Activated CD4-positive, CD25-positive, alpha-beta regulatory T cell (primary cell): ENCODE measurements at places on chromosomes 13 and 19.

GRCh38 chr19:17347877-17348276, 10.5 kb downstream of the GTPBP3 start:
- no peak for DNase-seq

GRCh38 chr13:52130641-52131040, 1.8 kb upstream of the NEK5 start:
- DNase-seq, result no peak

GRCh38 chr19:52244021-52244420, 25.4 kb upstream of the ZNF766 start:
- DNase-seq, result no peak

- no peak for DNase-seq
Observed at GRCh38 chr19:30679153-30679702, 307.0 kb downstream of the ZNF536 start.

DNA sequence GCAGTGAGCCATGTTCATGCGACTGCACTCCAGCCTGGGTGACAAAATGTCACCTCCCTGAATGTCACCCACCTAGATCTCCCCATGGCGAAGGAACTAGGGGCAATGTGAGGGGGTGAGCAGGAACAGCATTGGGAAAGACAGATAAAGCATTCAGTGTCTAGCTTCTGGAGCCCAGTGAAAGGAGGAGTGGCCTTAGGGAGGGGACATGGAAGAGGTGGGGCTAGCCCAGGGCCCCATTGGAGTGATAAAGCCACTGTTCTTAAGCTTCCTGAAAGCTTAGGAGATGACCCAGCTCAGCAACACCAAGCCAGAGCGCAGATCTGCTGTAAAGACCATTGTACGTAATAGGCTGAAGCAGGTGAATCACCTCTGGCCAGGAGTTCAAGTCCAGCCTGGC, 13.0 kb upstream of the KCNN1 start:
- DNase-seq, result no peak

- peak; percentile 36 for DNase-seq
Observed at GRCh38 chr19:2888731-2889224, 11.9 kb upstream of the ZNF57 start.

- no peak for DNase-seq
Observed at GRCh38 chr13:78600280-78600883, 3.0 kb downstream of the POU4F1 start.

- DNase-seq, result no peak
Observed at GRCh38 chr13:91078093-91078679, 269.3 kb upstream of the MIR17HG start.

DNA sequence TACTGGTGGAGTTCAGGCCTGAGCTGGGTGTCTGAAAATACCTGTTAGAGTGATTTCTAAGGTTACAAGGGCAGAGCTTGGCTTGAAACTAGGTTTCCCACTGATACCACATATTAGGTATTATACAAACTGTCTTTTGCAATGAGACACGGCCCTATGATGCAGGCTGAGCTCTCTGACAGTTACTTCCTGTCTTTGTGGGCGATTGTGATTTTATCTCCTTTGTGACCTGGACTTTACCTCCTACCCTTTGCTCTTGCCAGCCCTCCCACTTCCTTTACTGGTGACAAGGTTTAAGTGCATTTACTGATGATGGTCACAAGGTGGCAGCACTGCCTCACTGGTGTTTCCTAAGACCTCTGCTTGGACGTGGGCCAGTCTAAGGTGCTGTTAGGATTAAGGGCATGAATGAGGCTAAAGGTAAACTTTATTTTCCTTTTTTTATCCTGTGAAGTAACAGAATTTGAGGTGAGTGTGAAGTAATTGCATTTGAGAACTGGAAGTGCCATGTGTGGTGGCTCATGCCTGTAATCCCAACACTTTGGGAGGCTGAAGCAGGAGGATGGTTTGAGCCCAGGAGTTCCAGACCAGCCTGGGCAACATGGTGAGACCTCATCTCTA, 7.7 kb upstream of the CXCL17 start:
- peak; percentile 62 for DNase-seq

- no peak for DNase-seq
Observed at GRCh38 chr13:65917731-65918130, 1312.4 kb downstream of the PCDH9 start.

GRCh38 chr13:97464561-97464960, 30.6 kb downstream of the RAP2A start:
- DNase-seq, result no peak
